ENCODE measurements at places on chromosomes 11 and 22.

- H3K27me3 ChIP-seq: peaks cover 64% of the 10 kb centered on the region
- H3K27ac ChIP-seq: no peak overlapping the region
- H3K36me3 ChIP-seq: no peaks in the 10 kb centered on the region
- no peak overlapping the region for H3K4me3 ChIP-seq
Observed at GRCh38 chr11:119864836-119865235, 135.8 kb upstream of the NECTIN1 start.

DNA sequence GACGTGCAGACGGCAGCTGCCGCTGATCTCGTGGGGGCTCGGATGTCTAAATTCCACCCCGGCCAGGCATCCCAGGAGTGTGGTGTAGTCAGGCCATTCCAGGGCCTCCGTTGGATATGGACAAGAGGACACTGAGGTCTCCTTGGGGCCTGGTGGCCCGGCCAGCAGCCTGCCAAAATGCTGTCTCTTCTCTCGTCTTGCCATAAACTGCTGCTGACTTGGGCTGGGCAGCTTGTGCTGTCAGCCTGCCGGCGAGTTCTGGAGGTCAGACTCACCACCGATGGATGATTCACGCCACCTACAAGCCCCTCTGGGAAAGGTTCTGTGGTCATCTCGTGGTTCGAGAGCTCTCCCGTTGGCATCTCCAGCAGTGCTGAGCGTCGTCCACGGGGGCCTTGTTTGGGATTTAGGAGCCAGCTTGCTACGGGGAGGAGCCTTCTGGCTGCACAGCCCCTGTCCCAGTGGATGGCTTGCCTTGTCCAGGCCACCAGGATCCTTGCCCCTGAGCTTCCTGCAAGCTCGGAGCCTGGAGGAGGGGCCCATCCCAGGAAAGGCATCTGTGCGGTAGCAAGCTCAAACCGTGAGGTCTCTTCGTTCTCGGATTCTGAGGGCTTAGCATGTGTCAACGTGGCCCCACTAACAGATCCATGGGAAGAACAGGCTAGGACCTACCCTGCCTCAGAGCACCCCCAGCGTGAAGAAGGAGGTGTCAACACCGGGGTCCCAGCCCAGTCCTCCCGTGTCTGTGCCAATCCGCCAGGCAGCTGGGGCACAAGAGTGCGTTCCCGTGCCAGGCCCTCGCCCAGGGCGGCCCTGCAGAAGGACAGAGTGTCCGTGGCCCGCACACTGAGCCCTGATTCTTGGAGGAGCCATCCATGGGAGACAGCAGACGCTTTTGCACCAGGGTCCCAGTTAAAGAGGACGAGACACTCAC, 1114.1 kb downstream of the BRD1 start:
- H3K27me3 ChIP-seq: no peaks in the 10 kb centered on the region
- no peak overlapping the region for H3K27ac ChIP-seq
- H3K36me3 ChIP-seq: no peaks in the 10 kb centered on the region

GRCh38 chr11:91219535-91219934, 996.7 kb upstream of the CHORDC1 start:
- no peaks in the 10 kb centered on the region for H3K27me3 ChIP-seq
- H3K36me3 ChIP-seq: no peaks in the 10 kb centered on the region
- H3K27ac ChIP-seq: no peak overlapping the region
- H3K4me1 ChIP-seq: no peaks in the 10 kb centered on the region
- H3K4me3 ChIP-seq: no peak overlapping the region

GRCh38 chr11:96459751-96460150, 69.9 kb downstream of the JRKL start:
- DNase-seq: no peak
- no peak overlapping the region for H3K4me3 ChIP-seq
- no peaks in the 10 kb centered on the region for H3K36me3 ChIP-seq
- H3K27ac ChIP-seq: no peak overlapping the region
- no peaks in the 10 kb centered on the region for H3K4me1 ChIP-seq

DNA sequence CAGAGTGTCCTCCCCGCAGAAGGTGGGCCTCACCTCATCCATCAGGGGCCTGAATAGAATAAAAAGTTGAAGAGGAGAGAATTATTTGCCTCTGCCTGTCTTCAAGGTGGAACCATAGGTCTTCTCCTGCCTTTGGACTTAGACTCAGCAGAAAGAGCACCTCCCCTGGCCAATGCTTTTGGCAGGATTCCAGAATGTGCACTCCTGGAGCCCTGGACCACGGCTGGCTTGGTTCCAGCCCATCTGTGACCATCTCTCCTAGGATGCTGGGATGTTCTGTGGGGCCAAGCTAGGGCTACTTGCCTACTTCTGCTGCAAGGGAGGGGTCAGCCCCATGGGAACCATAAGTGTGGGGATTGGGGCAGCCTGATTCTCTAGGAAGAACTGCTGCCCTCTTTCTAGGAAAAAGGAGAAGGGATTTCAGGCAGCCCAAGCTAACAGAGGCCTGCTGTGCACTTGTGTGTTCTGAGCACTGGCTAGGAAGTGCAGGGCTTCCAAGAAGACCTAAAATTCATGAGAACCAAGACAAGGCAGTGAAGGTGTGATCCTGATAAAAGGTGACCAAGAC, 32.2 kb upstream of the SHANK2 start:
- H3K27ac ChIP-seq: no peak overlapping the region
- DNase-seq: no peak
- H3K36me3 ChIP-seq: no peaks in the 10 kb centered on the region
- H3K4me3 ChIP-seq: no peak overlapping the region

All from GM23248 (cell line).